Prostate gland (tissue), 2 donors: ENCODE measurements at places on chromosomes 12 and 14.

DNA sequence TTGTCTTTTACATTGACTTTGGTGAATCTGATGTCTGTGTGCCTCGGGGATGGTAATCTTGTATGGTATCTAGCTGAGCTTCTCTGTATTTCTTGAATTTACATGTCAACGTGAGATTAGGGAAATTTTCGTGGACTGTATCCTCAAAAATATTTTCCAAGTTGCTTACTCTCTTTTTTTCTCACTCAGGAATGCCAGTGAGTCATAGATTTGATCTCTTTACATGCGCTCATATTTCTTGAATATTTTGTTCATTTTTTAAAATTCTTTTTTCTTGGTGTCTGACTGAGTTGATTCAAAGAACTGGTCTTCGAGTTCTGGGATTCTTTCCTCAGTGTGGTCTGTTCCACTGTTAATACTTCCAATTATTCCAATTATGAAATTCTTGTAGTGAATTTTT lies 207.7 kb downstream of the RAD51B start:
- DNase-seq: no peak

- no peak for DNase-seq
These were observed 26.5 kb downstream of the BCL7A start for GRCh38 chr12:122048151-122048550.

DNA sequence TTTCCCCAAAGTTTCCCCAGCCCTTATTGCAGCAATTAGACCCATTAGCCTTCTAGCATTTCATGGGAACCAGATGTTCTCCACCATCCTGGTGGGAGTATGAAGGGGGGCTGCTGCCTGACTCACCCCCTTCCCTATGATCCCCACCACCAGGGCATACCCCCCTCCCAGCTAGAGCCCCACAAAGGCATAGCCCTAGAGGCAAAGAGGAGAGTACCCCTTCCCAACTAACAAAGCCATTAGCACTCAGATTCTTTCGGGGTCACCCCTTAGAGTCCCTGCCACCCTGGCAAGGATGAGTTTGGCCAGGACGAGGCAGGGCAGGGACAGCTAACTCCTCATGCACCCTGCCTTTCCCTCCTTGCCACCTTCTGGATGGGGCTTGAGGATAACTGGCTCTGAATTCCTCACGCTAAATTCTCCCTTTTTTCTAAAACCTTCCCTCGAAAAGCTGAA lies 9.2 kb downstream of the RARG start:
- no peak for DNase-seq

DNA sequence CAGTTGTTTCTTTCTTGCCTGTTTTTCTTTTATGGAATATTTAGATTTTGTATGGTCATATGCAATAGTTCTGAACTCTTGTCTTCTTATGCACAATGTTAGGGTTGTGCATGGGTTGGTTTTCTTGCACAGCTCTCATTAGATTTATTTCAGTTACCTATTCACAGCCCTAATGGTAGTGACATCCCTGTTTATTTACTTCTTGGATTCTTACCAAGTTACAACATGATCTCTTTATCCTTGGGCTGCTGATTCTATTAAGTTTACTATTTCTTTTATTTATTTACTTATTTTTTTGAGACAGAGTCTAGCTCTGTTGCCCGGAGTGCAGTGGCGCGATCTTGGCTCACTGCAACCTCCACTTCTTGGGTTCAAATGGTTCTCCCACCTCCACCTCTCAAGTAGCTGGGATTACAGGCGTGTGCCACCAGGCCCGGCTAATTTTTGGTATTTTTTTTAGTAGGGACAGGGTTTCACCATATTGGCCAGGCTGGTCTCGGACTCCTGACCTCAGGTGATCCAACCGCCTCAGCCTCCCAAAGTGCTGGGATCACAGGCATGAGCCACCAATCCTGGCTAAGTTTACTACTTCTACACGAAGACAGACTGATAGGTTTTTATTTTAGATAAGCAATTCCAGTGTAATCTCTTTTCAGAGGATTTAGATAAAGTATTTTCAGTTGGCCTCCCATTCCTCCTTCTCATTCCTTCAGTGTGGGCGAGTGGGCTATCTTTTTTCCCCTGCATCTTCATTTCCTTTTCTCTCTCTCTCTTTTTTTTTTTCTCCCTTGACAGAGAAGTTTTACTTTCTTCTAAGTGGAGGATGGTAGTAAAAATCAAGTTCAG lies 395.1 kb upstream of the RGS6 start:
- no peak for DNase-seq

- DNase-seq: no peak
These were observed 37.7 kb downstream of the NCOR2 start for GRCh38 chr12:124529565-124530276.

- DNase-seq: no peak
These were observed 185.8 kb downstream of the DUSP6 start for GRCh38 chr12:89166525-89166934.

DNA sequence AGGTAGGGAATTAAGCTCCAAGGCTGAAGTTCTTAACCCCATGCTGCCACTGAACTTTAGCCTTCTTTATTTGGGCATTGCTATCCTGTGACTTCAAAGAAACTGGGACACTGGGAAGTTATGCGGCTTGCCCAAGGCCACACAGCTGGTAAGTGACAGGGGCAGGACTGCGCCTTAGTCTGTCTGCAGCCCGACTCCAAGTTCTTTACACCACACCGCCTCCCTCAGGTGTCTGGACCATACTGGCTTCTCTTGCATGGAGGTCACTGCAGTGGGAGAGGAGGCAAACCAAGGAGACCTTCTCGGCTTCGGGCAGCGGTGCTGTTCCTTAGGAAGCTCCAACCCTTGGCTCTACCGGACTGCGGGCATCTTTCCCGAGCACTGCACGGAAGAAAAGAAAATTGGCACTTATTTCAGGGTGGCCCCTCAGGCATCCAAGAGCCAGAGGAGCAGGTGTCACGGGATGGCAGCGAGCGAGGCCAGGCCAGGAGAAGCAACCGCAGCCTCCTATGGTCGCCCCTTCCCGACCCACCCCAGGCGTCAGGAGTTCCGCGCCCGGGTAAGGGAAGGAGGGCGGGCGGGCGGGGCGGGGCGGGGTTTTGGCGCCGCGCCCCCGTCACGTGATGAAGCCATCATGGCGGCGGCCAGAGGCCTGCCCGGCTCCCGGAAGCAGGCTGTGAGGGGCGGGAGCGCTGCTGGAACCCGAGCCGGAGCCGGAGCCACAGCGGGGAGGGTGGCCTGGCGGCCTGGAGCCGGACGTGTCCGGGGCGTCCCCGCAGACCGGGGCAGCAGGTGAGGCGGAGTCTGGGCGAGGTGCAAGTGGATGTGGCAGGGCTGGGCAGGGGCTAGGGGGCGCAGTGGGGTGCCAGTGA lies 16.4 kb upstream of the ESPL1 start:
- peak; percentile 73 for DNase-seq

- no peak for DNase-seq
These were observed 322.4 kb upstream of the CLEC14A start for GRCh38 chr14:38578278-38578681.

- no peak for DNase-seq
These were observed 57.8 kb upstream of the VRK1 start for GRCh38 chr14:96739200-96739910.

GRCh38 chr12:111274777-111275176 lies 94.1 kb downstream of the PHETA1 start:
- no peak for DNase-seq

- no peak for DNase-seq
These were observed 123.2 kb downstream of the FGD4 start for GRCh38 chr12:32522331-32523221.

GRCh38 chr12:11664101-11664500 lies 14.6 kb downstream of the ETV6 start:
- no peak for DNase-seq

- DNase-seq: no peak
These were observed 31.7 kb upstream of the GPRC5A start for GRCh38 chr12:12859690-12860089.

DNA sequence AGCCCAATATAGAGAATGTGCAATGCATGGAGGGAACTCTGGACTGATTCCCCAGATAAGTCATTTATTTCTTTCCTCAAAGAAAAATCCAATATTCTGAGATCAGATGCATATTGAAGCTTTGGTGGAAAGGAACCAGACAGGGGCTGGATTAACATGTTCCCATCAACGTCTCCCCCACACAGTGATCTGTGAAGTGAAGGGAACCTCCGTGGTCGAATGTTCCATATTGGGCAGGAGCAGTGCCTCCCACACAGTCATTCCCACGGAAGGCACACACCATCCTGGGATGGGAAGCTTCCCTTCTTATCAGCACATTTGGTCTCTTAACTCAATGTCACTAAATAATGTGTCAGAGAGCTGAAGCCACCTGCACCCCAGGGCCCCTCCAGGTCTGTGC lies 247.1 kb downstream of the BCL11B start:
- no peak for DNase-seq

GRCh38 chr12:45681465-45681864 lies 48.0 kb upstream of the ARID2 start:
- no peak for DNase-seq

DNA sequence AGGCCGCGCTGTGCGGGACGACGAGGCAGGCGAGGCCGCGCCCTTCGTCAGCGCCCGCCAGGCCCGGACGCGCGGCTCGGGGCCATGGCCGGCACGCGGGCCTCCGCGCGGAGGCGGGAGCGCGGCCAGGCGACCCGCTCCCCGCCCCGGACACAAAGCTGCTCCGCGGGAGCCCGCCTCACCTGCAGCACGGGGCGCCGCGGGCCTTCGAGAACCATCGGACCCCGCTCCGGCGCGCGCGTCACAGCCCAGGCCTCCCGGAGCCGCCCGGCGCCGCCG lies 342 bp downstream of the DICER1 start:
- DNase-seq: no peak

- DNase-seq: no peak
These were observed 28.2 kb upstream of the TMEM233 start for GRCh38 chr12:119565404-119565803.

GRCh38 chr12:19110221-19110940 lies 19.2 kb upstream of the PLEKHA5 start:
- no peak for DNase-seq

- DNase-seq: no peak
These were observed 811.5 kb upstream of the SEL1L start for GRCh38 chr14:82345184-82345583.

GRCh38 chr12:24573621-24574020 lies 375.3 kb downstream of the BCAT1 start:
- DNase-seq: no peak

- DNase-seq: no peak
These were observed 399.8 kb downstream of the RGS6 start for GRCh38 chr14:72332046-72332445.

GRCh38 chr12:51925346-51926063 lies 18.2 kb downstream of the ACVRL1 start:
- DNase-seq: no peak

GRCh38 chr12:108380382-108380781 lies 41.3 kb upstream of the CMKLR1 start:
- DNase-seq: no peak

DNA sequence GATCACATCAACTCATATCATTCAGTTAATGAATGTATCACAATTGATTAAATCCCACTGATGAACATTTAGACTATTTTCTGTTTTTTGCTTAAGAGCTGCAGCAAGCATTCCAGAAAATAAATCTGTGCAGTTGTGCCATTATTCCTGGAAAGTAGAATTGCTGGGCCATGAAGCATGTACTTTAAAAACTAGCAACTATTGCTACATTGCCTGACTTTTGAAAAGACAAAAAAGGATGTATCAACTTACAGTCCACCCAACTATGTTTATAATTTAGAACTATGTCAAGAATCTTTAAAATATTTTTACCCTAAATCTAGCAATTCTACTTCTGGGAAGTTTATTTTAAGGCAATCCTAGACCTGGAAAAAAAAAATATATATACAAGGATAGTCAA lies 33.4 kb upstream of the ERGIC2 start:
- no peak for DNase-seq

GRCh38 chr12:96274331-96274730 lies 80.2 kb downstream of the ELK3 start:
- DNase-seq: no peak

DNA sequence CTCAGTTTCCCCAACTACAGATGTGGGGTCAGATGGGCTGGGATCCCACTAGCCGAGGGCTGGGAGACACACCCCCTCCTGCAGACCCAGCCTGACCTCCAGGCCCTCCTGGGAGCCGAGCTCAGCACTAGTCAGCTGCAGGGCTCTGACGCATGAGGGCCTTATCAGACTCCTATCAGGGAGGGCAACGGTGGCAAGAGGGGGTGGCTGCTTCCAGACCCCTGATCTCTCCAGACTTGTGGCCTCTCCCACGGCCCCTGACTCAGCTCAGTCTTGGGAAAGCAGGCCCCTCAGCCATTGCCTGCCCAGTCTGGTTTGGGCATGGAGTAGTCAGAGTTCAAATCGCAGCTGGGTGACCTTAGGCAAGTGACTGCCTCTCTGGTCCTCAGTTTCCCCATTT lies 2.5 kb downstream of the RASAL1 start:
- no peak for DNase-seq

DNA sequence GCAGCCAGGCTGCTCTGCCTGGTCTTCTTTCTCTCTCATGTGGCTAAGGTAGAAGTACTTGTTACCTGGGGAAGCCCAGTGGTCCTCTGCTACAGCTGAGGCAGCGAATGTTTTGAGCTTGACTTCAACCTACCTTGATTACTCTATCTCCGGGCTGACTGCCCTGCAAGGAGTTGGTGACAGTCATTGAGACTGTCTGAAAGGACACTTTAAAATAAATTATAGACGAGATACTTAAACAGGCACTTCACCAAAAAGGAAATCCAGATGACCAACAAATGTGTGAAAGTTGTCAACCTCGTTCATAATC lies 474 bp upstream of the CIT start:
- no peak for DNase-seq

- no peak for DNase-seq
These were observed 80.6 kb downstream of the CCDC59 start for GRCh38 chr12:82277582-82277981.

- DNase-seq: no peak
These were observed 69.2 kb upstream of the ARID2 start for GRCh38 chr12:45660330-45660729.

GRCh38 chr12:130764475-130765185 lies 48.5 kb upstream of the RIMBP2 start:
- DNase-seq: no peak

GRCh38 chr12:29035112-29035511 lies 114.0 kb upstream of the FAR2 start:
- no peak for DNase-seq

GRCh38 chr12:88562151-88562550 lies 18.1 kb downstream of the KITLG start:
- DNase-seq: no peak

DNA sequence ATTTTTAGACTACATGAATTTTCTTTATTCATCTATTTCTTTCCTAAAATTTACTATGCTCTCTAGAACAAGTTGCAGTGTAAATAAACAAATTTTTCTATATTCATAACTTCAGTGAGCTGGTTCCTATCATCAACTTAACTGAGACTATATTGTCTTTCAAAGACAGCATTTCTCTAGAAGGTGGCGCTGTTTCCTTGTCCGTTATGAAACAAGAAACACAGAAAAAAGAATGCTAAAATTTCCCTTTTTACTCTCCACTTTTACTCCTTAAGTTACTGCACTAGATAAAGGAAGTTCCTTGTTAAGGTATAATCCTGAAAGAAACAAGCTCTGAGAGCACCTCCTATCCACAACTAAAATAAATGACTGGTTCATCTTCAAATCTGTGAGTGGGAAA lies 8.2 kb upstream of the CLEC2A start:
- DNase-seq: no peak

- no peak for DNase-seq
These were observed 34.5 kb downstream of the RPH3A start for GRCh38 chr12:112826011-112826410.
